ENCODE measurements at places on chromosomes 16 and 17.

GRCh38 chr17:81161972-81162371 is 3.3 kb upstream of the PVALEF start:
- DNase-seq, result no peak

DNA sequence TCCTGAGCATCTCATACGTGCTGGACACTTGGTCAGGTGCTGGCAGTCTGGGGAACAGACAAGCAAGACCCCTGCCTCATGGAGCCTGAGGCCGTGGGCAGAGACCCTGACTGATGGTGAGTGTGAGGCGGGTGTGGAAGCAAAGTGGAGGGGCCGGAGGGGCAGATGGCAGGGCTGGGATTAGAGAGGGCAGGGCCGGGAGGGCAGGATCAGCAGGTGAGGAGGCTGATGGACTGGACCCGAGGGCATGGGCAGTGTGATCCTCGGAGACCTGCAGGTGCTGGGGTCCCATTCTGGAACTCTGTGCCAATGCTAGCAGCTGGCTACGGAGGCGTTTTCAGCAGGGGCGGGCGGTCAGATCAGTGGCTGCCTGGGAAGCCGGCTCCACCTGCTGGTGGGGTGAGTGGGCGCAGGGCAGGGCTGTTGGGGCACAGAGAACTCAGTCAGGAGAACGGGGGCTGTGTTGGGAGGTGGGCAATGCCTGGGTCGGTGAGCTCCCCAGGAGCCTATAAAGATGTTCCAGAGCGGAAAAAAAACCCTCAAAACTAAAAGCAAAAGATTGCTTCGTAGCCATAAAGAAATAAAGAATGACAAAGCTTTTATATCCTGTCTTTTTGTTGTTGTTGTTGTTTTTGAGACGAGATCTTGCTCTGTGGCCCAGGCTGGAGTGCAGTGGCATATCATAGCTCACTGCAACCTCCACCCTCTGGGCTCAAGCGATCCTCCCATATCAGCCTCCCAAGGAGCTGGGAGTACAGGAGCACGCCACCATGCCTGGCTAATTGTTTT is 8.9 kb upstream of the C16orf74 start:
- DNase-seq, result peak; percentile 75

DNA sequence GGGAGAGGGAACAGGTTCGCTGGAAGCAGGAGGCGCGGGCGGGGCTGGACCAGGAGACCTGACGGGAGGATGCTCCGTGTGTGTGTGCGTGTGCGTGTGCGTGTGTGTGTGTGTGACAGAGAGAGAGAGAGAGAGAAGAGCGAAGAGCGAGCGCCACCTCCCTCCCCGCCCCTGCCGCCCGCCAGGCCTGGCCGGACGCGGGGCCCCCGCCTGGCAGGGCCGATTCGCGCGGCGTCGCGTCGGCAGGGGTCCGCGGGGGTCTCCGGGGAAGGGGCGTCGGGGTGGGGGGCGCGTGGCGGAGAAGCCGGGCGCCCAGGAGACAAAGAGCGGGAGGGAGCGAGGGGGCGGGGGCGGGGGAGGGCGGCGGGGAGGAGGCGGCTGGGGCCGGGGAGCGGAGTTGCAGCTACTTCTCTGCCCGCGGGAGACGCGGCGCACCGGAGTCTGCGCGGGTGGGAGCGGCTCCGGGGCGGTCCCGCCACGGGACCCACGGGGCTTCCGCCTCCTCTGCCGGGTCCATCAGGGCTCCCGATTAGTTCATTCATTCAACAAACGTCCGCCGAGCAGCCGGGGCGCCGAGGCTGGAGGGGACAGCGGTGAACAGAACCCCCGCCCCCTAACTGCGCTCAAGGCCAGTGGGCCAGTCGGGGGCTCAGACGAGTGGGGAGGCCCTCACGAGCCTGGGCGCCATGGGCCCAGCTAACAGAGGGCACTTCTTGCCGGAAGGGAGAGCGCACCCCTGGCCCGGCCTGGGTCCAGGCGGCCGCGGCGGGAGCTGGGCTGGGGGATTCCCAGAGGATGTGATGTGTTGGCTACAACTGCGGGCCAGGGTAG is at the start of gene SAMD14:
TSS of gene SAMD14 (minus strand) at position 433 of the 831 bp plus-strand sequence. CDS start 5,201 bp downstream, outside the sequence.
- no peak for DNase-seq

GRCh38 chr17:44767493-44767892 is 8.7 kb downstream of the ADAM11 start:
- DNase-seq, result peak; percentile 25

GRCh38 chr16:20242568-20243255 is 84.6 kb downstream of the GP2 start:
- DNase-seq, result no peak

DNA sequence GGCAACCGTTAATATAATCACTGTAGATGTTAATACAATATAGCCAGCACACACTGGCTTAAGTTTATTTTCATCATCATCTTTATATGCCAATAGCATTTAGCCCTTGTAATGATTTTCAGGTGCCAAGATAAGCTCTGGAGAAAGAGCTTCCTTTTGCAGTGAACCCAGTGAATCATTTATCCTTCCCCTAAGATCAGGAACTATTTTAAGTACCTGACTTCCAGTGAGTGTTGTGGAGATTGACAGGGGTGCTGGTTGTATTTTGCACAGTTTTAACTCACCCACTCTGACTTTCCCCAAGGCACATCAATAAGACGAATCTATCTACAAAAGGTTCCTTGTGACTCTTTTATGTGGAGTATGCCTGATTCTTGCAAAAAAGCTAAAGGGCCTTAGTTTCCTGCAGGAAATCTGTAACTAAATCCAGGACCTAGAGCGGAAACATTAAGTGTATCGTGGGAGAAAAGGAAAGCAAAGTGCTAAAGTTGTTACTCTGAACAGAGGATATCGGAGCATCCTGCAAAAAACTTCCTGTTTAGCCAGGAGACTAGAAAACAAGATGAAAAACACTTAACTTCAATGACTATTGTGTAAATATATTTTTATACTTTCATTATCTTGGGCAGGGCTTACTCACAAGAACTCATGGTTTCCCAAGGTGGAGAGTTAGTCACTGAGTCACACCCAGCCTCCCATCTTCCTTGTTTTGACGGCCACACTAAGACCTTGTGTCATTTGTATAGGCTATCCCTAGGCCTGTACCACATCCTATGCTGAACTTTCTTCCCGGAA is 183.6 kb downstream of the MAP2K6 start:
- no peak for DNase-seq

GRCh38 chr16:50635505-50636392 is 45.4 kb downstream of the SNX20 start:
- peak; percentile 29 for DNase-seq
